ENCODE measurements at places on chromosomes 6 and 20. TPM values are rescaled to one million over a fixed set of nuclear protein-coding genes. Genes with fewer than 3 reads are reported as not detected.

Gene IGF2R
- 86.4 TPM for total RNA-seq

Gene FAM8A1
- 4.6 TPM for total RNA-seq

Gene GABRR2
- total RNA-seq = 0.13 TPM

Gene PIGT
- 125 TPM for total RNA-seq

Gene SPACA1
- total RNA-seq = not detected

Gene GABRR1
- not detected for total RNA-seq

Gene ERVFRD-1
- total RNA-seq = not detected

Gene TMEM14A
- total RNA-seq = 18.5 TPM
